ENCODE measurements at places on chromosomes 1 and 21.

GRCh38 chr1:95278173-95279006 is 44.4 kb downstream of the RWDD3 start:
- DNase-seq: no peak

- no peak for DNase-seq
These were observed 244.4 kb downstream of the FOXD2 start for GRCh38 chr1:47682198-47682597.

GRCh38 chr1:185435696-185436379 is 118.8 kb upstream of the IVNS1ABP start:
- DNase-seq: no peak

DNA sequence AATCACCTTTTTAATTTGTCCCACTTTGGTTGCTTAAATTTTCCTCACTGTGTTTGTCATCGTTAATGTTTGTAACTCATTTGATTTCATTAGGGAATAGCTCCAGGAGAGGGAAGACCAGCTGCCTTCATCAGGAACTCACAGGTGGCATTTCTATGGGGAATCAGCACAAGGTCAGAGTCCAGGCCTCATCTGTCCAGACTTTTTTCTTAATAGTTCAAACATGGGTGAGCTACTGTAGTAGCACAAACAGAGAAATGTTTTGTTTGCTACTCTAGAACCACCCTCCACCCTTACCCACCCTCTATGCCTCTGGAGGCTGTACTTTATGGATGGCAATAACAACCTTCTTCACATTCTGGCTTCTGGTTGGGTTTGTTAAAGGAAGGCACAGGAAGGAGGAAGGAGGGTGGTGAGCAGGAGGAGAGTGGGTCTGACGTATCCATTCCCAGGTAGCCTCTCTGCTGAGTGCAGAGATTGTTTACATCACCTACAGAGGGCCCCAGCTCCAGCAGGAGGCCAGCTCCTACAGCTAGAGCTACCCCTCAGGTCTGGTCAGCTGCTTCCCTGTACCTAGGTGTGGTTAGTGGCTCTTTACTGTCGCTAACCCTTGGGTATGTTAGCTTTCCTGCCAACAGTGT is 8.1 kb upstream of the TEDDM1 start:
- DNase-seq: no peak

- DNase-seq: no peak
These were observed 53.4 kb upstream of the BMP8A start for GRCh38 chr1:39438042-39438441.

DNA sequence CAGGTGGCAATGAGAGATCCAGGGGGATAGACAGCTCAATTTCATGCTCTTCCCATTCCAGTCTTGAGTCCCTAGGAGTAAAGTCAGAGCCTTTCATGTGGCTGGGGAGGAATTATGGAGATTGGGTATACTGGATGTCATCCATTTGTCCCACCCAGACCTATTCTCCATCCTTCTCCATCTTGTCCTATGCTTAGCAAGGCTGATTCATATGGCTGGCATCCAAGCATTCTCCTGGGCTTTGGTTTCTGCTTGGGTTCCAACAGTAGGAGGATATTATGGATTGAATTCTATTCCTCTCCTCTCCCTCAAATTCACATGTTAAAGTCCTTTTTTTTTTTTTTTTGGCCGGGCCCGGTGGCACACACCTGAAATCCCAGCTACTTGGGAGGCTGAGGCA is 3.8 kb upstream of the CDC20 start:
- DNase-seq: no peak

DNA sequence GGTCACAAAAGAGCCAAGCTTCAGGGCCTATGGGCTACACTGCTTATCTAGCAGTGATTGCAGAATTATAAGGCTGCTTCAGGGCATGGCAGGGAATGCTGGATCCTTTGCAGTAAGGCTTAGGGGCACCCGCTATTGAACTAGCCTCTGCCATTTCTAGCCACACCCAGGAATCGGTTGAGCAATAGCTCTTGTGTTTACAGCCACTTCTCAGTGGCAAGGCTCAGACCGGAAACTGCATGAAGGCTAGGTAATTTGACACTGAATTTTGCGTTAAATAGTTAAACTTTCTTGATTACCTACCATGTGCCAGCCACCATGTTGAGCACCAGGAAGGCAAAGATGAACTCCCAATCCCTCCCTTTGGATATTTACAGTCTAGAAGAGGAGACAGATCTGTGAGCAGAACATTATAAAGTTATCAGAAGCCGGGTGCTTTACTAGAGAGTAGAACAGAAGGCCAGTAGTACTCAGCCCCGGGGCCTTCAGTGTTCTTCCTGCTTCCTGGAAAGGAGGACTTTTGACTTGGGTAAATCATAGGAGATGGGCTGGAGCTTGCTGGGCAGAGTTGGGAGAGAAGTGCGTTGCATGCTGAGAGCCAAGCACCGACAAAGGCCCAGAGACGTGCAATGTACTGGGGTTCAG is 98.6 kb upstream of the LPGAT1 start:
- DNase-seq: no peak

- DNase-seq: peak; percentile 8
These were observed 330.9 kb downstream of the CHRM3 start for GRCh38 chr1:239717097-239717917.

- DNase-seq: no peak
These were observed 3.8 kb downstream of the TAS1R3 start for GRCh38 chr1:1334835-1335234.

GRCh38 chr1:3775490-3776230 is 3.1 kb downstream of the SMIM1 start:
- peak; percentile 41 for DNase-seq

DNA sequence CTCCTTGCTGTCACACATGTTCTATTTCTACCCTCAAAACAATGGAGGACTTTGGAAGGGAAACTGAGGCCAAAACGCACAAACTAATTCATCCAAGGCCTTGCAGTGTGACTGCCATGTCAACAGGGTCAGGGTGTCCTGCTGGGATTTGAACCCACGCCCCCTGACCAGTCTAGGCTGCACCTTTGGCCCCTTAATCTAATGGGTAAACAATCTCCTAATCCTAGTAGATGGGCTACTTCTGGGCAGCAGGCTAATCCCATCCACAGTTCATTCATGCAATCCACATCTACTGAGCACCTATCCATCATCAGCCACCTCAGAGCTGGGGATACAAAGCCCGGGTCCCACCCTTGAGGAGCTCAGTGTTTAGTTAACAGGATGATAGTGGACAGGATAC is 17.0 kb upstream of the LEFTY2 start:
- DNase-seq: no peak

DNA sequence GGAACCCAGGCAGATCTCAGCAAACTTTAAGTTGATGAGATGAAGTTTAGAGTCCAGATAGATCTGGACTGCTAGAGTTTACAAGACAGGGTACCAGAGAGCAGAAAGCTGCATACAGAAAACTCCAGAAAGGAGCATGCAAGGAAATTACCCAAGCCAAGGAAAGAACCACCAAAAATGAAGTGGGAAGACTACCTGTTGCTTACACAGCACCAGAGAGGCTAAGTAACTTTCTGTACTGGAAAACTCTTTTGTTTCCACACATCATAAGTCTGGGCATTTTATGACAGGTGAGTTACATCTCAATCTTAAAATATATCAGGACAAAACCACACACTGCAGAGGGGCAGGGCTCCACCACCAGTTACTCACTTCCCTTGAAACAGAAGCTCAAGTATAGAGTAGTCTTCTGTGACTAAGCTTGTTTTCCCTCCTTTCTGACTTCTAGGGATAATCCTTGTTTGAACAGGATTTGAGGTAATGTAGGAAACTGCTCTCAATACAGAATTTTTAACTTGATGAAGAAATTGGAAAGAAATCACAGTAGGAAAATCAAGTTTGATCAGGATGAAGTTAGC is 17.4 kb upstream of the GJA9 start:
- DNase-seq: no peak

DNA sequence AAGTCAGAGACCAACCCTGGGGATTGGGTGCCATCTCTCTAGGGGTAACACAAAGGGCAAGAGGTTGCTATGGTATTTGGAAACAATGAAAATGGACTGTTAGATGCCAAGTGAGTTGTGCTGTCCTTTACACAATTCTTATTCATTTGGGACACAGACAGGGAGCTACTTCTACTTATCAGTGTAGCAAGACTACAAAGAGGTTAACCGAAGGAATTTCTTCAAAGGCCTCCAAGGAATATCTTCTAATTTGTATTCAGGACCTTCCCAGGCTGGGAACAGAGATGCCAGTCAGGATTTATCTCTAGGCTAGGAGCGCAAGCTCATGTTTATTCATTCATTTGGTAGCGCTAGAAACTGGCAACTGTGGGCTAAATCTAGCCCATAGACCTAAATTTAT is 2.6 kb downstream of the NAXE start:
- no peak for DNase-seq

DNA sequence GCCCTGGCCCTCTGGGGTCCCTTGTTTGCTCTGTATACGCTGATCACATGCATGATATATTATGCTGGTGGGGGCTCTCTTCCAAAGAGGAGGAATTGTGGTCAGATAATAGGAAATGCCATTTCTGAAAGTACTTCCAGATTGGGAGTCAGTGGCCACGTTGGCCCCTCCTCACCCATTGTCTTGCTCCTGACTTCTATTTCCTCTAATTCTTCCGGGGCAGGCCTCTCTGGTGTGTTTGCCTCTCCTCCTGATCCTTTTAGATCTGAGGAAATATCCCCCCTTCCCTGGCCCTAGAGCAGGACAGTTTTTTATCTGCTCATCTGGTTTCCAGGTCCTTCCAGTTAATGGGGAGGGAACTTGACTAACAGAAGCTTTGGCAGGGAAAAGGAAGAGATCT is 2.9 kb downstream of the VANGL2 start:
- no peak for DNase-seq

- no peak for DNase-seq
These were observed 80.7 kb upstream of the CHODL start for GRCh38 chr21:18163956-18164355.

DNA sequence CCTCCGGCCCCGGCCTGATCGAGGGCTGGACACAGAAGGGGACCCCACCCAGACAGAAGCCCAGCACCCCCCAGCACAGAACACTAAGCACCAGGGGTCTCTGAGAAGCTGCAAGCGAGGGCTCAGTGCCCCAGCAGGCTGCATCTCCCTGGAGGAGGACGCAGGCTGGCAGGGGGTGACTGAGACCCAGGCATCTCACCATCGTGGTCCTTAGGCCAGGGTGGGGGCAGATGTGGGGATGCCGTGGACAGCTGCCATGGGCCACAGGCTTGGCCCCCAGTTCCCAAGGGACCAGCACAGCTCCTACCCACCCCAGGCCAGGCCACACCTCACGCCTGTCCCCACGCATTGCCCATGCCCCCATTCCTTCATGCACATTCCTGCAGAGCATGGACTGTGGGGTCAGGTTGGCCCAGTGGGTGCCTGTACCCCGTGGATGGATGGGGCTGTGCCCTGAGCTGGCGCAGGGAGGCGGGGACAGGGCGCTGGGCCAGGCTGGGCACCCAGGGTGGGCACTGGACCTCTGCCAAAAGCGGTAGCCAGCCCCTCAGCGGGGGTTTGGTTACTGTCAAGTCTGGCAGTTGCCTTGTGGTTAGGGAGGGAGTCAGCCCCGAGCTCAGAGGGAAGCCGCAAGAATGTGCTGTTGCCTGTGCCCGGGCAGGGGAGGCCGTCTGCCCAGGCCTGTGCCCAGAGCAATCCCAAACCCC is 61.5 kb downstream of the ARHGEF16 start:
- no peak for DNase-seq

DNA sequence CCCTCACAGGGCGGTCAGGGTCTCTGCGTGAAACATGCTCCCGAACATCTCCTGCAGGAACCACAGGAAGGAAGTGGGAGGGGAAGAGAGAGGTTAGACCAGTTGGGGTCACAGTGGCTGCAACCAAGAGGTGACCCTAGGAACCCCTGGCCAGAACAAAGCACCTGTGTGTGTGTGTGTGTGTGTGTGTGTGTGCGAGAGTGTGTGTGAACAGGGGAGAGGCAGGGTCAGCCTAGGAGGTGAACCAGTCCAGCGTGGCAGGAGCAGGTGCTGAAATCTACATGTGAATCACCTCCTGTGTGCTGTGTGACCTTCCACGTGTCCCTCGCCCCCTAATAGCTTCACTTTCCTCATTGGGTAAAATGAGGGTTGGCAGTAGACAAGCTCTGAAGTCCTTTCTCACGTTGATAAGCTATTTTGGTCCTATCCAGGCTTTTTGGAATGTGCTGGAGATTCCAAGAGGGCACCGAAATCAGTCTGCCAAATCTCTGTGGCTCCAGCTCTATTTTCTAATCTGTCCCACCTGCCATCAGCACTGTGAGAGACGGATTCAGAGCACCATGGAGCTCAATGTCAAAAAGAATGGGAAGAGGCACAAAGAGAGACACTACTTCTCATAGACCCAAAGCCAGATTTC is 27.8 kb downstream of the SLC26A9 start:
- no peak for DNase-seq

GRCh38 chr1:247923941-247924340 is 748 bp upstream of the OR2AJ1 start:
- DNase-seq: no peak

DNA sequence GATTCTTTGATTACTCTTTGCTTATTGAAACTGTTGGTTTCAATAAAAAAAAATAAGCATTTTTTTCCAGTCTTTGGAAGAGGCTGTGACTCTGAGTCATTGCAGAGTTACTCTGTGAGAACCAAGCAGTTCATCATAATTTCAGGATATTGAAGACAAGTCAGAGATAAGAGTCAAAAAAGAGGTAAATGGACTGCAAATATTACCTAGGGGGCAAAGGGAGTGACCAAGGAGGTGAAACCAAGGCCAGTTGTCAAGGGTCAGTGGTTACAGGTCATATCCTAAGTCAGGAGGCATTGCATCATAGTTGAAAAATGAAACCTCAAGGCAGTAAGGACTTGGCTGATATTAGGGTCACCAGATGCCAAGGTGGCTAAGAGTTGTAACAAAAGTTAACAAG is 597.1 kb upstream of the USP24 start:
- DNase-seq: no peak

DNA sequence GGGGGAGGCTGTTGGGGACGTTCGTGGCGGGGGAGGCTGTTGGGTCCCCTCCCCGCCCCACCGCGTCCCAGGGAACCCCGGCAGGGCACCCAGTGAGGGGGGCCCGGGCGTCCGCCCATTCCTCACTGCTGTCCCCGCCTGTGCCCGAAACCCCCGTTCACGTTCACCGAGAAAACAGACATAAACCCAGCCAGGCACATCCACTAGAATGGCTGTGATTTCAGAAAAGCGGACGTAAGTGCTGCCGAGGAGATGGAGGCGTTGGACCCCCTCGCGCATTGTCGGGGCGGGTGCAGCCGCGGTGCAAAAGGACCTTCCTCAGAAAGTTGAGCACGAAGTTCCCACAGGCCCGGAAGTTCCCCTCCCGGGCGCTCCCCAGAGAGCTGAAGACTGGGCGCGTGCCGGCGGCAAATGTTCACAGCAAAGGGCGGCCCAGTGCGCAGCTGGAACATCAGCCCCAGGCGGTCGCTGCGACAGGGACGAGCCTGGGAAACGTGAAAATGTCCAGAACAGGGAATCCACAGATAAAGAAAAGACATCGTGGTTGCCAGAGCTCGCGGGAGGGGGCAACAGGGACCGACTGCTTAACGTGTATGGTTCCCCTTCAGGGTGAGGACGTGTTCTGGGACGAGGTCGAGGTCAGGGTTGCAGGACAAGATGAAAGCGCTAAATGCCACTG is 18.5 kb upstream of the SAMD11 start:
- no peak for DNase-seq

- DNase-seq: no peak
These were observed 3.6 kb upstream of the SPRR3 start for GRCh38 chr1:152997901-152998300.

- DNase-seq: no peak
These were observed 241.8 kb downstream of the TTLL7 start for GRCh38 chr1:83756984-83757717.

- DNase-seq: no peak
These were observed 37.1 kb downstream of the KIAA0040 start for GRCh38 chr1:175155473-175155856.

- DNase-seq: no peak
These were observed 166.5 kb upstream of the PLD5 start for GRCh38 chr1:242690849-242691609.

Measured in naive thymus-derived CD8-positive, alpha-beta T cell (primary cell).